ENCODE measurements at places on chromosomes 3 and 15. TPM values are rescaled to one million over a fixed set of nuclear protein-coding genes. Genes with fewer than 3 reads are reported as not detected.

DNA sequence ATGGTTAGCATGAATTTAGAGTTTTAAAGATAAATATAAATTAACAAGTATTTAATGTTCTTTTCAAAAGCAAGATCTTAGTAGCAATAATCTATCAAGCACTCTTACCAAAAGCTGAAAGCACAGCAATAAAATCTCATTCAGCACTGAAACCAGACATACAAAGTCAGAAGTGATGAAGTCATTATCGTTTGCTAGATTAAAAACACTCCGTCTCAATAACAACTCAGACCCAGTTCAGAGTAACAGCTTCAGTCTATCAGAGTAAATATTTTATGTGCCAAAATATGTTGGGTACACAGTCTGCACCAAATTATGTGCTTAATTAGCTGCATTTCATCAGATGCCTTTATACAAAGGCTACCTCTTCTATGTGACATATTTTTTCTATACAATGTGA is 41.6 kb downstream of the CPA3 start:
- no peak for DNase-seq

- DNase-seq = peak; percentile 66
Observed at GRCh38 chr3:193971261-193971751, 164.6 kb upstream of the HES1 start.

The TGM4 gene
- 0.14 TPM for total RNA-seq

DNA sequence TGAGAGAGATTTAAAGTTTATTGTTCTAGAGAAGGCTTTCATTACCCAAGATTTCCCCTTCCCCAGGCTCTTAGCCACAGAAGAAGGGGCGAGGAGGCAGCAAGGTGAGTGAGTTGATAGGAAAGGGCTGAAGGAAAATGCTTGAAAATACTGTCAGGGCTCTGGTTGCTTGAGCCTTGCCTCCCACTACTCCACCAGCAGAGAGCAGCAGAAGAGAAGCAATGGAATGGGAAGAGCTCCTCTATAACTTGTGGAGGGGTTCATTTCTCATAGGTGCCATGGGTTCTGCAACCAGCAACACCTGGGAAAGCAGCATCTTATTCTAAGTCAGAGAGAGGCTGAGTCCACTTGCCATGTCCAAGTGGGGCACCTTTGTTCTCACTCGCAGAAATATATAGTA is 184.0 kb upstream of the CNTN6 start:
- no peak for DNase-seq

GRCh38 chr3:183553334-183554026 is 2.0 kb downstream of the KLHL6 start:
- DNase-seq = no peak

GRCh38 chr3:18247139-18247695 is 177.9 kb downstream of the SATB1 start:
- no peak for DNase-seq

The LMOD3 gene
- total RNA-seq = not detected

The HRG gene
- total RNA-seq = 0.40 TPM

GRCh38 chr3:113104357-113105092 is 106.8 kb upstream of the BOC start:
- no peak for DNase-seq

The TRPM1 gene
- total RNA-seq = not detected

The PLSCR2 gene
- 2.9 TPM for total RNA-seq

- DNase-seq = no peak
Observed at GRCh38 chr3:61901986-61902385, 340.6 kb downstream of the PTPRG start.

DNA sequence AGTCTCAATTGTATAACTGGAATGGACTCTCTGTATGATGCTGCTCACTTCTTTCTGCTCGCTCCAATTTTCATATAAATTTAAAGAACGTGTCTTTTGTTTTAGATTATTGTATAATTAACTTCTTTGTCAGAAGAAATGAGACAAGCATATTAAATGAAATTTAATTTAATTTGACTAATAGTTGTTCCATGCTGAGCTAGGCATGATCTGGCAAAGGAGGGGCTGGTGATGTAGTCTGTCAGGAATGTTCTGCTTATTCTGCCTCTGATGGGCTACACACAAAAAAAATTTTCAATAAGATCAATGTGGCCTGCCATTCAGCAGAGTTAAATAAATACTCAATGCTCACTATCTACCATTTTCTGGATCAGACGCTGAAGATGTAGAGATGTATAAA is 208.4 kb upstream of the CD96 start:
- DNase-seq = no peak

DNA sequence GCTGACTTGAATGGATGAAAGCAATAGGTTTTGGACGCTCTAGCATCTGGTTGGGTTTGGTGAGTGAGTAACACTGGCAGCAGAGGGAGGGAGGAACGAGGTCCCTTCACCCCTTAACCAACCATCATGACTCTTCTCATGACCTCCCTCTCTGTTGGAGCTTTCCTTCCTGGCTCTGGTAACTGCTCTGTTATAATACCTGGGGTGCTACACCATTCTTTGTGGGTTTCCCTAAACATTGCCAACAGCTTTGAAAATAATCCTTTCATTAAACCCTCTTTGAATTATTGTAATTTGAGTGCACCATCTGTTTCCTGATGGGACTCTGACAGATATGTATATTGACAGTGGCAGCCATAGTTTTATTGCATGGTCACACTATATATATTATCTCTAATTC is 146.2 kb upstream of the PTPRG start:
- DNase-seq = no peak

GRCh38 chr3:21962456-21962855 is 211.4 kb upstream of the ZNF385D start:
- DNase-seq = peak; percentile 6

DNA sequence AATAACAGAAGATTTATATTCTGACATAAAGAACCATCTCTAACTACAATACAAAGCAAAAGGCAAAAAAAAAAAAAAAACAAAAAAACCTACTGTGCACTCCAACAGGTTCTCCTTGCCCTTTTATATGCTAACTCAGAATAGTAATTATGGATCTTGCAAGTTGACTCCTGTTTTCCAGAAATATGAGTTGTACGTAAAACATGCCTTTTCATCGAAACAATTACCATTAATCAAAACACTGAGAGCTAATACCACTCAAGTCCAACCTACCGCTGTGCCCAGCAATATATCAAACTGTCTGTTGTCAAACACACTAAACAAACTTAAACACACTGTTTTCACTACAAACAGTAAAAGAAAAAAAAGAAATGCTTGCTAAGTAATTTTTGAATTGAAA is 389.8 kb downstream of the TBC1D5 start:
- no peak for DNase-seq

DNA sequence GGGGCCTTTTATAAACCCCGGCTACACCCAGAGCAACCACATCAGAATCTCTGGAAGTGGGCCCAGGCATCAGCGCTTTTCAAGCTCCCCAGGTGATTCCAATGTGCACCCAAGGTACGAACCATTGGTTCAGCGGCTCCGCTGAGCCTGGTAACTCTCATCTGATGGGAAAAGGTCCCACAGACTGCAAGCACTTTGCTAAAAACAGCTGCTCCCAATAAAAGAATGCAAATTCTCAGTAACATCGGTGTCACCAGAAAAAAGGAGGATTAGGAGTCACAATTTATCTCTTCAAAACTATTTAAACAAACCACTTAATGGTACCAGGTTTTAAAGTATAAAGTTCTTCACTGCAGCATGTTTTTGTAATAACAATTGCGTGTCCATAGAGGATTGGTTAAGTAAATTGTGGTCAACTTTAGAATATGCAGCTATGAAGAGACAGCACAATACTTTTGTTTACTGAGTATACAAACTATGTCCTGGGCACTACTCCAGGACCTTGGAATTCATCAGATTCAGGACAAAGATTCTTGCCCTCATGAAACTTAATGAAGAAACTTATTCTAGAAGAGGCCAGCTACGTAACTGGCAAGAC is 660.7 kb upstream of the ADAMTS9 start:
- no peak for DNase-seq

The FGF12 gene
- 15.7 TPM for total RNA-seq
